Activated T-helper 2 cell treated with anti-CD3 and anti-CD28 coated beads, Interferon-gamma antibody, Interleukin-2, Interleukin-4, amounts not matched to agents 10 μg/mL and 5 μg/mL and 100 μg/mL, durations not matched to agents 14 hours and 24 hours and 36 hours (primary cell): ENCODE measurements at places on chromosomes 7 and 10. TPM values are rescaled to one million over a fixed set of nuclear protein-coding genes. Genes with fewer than 3 reads are reported as not detected.

C10orf62 gene
- total RNA-seq = not detected in 2 replicates

CYP26C1 gene
- total RNA-seq = 0.05 TPM in 1 of 2 replicates, not detected in the other

GRM3 gene
- not detected in 2 replicates for total RNA-seq

AUTS2 gene
- 0.87 and 1.1 TPM in 2 replicates for total RNA-seq

PDCD4 gene
- total RNA-seq = 60.4 and 67.7 TPM in 2 replicates

TMEM213 gene
- not detected in 2 replicates for total RNA-seq

DNA sequence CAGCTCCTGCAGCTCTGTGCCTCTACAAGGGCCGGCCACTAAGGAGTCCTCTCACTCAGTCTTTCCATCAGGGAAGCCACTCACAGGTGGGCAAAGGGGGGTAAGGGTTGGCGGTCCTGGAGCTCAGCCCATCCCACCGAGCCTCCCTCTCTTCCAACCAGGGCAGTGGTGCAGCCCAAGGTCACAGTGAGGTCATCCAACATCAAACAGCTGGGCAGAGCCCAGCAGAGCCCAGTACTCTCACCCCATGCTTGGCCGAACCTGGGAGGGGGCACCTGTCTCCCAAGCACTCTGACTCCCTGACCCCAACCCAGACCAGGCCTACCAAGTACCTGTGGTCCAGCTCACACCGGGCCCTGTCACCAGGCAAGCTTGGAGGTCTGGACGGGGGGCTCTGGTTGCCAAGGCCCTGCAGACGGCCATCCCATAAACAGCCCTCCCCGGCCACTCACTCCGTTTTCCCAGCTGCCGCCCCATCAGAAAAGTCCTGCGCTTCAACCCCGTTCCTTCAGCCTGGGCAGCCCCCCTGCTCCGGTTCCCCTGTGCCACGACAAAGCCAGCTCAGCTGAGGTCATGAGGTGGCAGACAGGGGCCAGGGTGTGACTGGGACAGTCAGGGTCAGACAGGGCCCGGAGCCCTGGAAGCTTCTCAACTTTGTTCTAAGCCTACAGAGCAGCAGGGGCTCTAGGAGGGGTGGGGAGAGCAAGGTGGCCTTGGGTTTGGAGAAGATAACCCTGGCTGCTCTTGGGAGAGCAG, 27.5 kb downstream of the PDGFA start:
- DNase-seq = no peak

GRCh38 chr7:108452707-108453106, 3.5 kb downstream of the NRCAM start:
- no peak for DNase-seq

- DNase-seq = no peak
Observed at GRCh38 chr10:131167036-131167860, 144.3 kb downstream of the TCERG1L start.

- no peak for DNase-seq
Observed at GRCh38 chr7:43546231-43546630, 36.7 kb upstream of the STK17A start.
